ENCODE measurements at places on chromosomes 11 and 22. TPM values are rescaled to one million over a fixed set of nuclear protein-coding genes. Genes with fewer than 3 reads are reported as not detected.

Gene TAF1D
- 71.5 TPM for total RNA-seq

Gene SEC14L6
- under 0.01 TPM for total RNA-seq

Gene MB
- total RNA-seq, result not detected

Gene P2RY6
- total RNA-seq, result not detected

Gene LSP1
- total RNA-seq, result 34.2 TPM

Gene SLC37A2
- 0.70 TPM for total RNA-seq

Gene CCDC88B
- 0.34 TPM for total RNA-seq

Data from pericardium fibroblast (primary cell).